Spleen (tissue), 13 donors: ENCODE measurements at places on chromosomes 3 and 15. TPM values are rescaled to one million over a fixed set of nuclear protein-coding genes. Genes with fewer than 3 reads are reported as not detected.

DNA sequence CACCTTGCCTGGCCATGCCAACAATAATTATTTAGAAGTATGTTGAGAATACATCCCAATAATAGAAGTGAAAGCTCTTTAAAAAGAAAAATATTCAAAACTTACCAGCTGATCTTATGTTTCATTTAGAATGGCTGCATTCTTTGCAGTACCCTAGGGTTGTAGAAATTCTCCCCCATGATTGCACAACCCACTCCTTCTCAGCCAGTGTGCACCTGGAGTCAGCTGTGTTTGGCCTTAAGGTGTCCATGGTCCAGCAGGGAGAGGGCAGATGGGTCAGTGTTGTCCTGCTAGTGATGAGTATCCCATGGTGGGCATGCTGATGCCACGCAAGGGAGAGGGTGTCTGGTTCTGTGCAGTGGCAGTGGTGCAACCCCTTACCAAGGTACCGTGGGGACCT, 117.3 kb downstream of the IGF1R start:
- H3K4me3 ChIP-seq, result no peak overlapping the region
- H3K27me3 ChIP-seq, result no peaks in the 10 kb centered on the region
- no peaks in the 10 kb centered on the region for H3K4me1 ChIP-seq
- DNase-seq, result no peak
- no peaks in the 10 kb centered on the region for H3K36me3 ChIP-seq

DNA sequence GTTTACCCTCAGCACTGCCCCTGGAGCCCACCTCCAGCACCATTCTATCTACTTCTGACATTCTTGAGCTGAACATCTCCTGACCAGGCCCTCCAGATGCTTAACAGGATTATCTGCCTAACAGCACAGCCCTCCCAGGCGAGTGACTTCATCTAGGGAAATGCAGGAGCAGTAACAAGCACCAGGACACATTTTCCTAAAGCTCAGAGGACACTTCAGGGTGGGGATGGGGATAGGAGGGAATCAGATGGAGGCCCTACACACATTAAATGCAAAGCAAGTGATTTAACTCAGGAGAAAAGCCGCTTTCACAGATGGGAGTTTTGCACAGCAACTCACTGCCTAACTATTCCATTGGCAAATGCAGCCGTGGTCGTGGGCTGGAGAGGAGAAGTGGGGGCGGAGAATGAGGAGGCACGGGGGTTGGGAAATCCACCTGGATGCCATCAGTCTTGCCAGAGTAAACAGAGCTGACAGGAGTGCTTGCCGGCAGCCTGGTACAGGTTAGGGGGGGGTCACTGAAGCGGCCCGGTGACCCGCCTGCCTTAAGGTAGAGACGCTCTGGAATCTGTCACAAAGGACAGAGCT, 21.3 kb upstream of the BNC1 start:
- H3K36me3 ChIP-seq, result no peaks in the 10 kb centered on the region
- H3K4me3 ChIP-seq, result no peak overlapping the region
- H3K4me1 ChIP-seq, result no peaks in the 10 kb centered on the region

DNA sequence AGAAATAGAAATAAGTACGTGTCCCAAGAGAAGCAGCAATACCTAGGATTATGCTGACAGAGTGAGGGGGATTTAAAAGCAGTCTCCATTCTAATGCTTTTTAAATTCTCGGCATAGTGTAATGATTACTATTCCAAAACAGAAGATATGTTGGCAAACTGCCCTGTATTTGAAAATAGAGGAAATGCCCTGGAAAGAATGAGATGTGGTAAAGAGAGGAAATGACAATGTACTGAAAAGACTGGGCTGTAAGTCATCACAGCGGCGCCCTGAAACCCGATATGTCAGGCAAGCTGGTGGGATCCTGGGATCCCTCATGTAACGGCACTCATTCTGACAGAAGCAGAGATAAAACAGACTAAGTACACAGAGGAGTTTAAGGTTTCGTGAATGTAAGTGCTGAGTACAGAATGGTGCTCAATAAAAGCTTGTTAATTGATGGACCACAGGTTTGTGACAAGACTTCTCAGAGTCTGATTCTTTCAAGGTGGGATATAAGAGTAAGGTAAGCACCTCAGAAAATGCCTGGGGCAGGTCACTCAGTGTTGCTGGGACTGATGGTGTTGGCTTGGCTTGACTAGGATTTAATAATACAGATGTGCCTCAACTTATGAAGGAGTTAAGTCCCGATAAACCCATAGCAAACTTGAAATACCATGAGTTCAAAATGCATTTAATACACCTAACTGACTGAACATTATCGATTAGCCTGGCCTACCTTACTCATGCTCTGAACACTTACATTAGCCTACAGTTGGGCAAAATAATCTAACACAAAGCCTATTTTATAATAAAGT, 91.4 kb downstream of the NFKBIZ start:
- DNase-seq, result peak; percentile 82
- peaks cover 47% of the 10 kb centered on the region for H3K4me1 ChIP-seq
- H3K27me3 ChIP-seq, result no peaks in the 10 kb centered on the region
- peak overlapping the region; percentile 84 for H3K27ac ChIP-seq

DNA sequence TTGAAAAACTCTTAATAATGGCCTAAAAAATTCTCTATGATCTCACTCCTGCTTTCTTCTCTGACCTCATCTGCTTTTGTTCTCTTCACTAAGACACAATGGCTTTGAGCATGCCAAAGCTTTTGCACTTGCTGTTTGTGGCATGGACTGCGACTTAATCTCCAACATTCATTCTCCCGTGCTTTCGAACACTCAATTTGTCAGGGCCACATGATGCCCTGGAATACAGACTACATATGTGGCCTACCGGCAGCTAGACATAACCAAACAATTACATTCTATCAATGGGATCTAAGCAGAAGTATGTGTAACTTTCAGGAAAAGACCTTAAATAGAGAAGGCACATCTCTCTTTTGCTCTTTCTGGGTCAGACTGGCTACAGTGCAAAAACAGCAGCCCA, 506.5 kb downstream of the MAGI1 start:
- H3K27ac ChIP-seq, result no peak overlapping the region
- H3K36me3 ChIP-seq, result no peaks in the 10 kb centered on the region
- DNase-seq, result no peak
- no peaks in the 10 kb centered on the region for H3K27me3 ChIP-seq
- H3K4me1 ChIP-seq, result no peaks in the 10 kb centered on the region

DNA sequence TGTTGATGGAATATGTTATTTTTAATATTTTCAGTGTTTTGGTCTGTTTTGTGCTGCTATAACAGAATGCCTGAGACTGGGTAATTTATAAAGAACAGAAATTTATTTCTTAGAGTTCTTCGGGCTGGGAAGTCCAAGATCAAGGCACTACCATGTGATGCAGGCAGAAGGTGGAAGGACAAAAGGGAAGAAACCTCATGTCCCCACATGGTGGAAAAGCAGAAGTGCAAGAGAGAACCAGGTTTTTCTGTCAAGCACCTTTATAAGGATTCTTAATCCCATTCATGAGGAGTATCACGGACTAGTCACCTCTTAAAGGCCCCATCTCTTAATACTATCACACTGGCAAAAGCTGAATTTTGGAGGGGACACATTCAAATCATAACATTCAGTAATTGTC, 57.9 kb upstream of the EPHB3 start:
- no peaks in the 10 kb centered on the region for H3K27me3 ChIP-seq
- no peaks in the 10 kb centered on the region for H3K36me3 ChIP-seq
- H3K4me1 ChIP-seq, result no peaks in the 10 kb centered on the region
- no peak for DNase-seq

DNA sequence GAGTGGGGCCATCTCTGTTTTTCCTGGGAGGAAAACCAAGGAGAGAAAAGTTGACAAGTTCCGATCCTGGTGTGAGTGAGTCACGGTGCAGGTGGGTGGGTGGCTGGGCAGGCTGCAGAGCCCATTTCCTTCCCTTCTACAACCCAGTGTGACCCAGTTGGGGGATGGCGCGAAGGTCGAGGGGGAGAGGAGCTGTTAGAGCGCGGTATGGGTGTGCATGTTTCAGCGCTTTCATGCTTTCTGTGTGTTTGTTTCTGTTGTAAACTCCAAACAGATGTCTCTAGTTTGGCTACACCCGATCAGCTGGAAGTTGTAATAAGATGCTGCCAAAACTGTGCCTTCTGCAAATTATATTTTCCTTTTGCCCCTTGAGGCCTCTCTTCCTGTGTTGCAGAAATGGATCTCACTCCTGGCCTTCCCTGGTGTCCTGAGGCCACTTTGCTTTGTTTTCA, 3.8 kb downstream of the FAM43A start:
- DNase-seq, result peak; percentile 86
- peaks cover 73% of the 10 kb centered on the region for H3K4me1 ChIP-seq
- H3K27ac ChIP-seq, result peak overlapping the region; percentile 98

- H3K27me3 ChIP-seq, result no peaks in the 10 kb centered on the region
- H3K4me3 ChIP-seq, result no peak overlapping the region
- H3K4me1 ChIP-seq, result peaks cover 17% of the 10 kb centered on the region
- H3K36me3 ChIP-seq, result no peaks in the 10 kb centered on the region
Observed at GRCh38 chr15:70382009-70382749, 284.5 kb upstream of the TLE3 start.

DNA sequence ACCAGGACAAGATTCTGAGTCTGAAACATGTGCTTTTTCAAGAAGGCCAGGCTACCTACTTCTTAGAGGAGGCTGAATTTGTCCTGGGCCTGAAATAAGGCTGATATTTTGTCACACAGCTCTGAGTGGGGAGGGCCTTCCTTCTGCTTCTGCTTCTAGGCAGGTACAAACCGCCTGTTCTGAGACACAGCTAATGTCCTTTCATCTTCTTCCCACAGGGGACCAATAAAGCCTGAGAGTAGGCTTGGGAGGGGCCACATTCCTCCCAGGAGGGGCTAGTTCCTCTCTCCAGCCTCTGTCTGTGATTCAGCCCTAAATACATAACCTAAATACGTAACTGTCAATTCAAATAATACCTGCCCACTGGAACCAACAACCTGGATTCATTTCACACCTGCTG, 34.8 kb downstream of the CRYGS start:
- peaks cover under 1% of the 10 kb centered on the region for H3K27me3 ChIP-seq
- H3K27ac ChIP-seq, result no peak overlapping the region
- no peaks in the 10 kb centered on the region for H3K36me3 ChIP-seq
- peaks cover 1% of the 10 kb centered on the region for H3K4me1 ChIP-seq
- no peak overlapping the region for H3K4me3 ChIP-seq

DNA sequence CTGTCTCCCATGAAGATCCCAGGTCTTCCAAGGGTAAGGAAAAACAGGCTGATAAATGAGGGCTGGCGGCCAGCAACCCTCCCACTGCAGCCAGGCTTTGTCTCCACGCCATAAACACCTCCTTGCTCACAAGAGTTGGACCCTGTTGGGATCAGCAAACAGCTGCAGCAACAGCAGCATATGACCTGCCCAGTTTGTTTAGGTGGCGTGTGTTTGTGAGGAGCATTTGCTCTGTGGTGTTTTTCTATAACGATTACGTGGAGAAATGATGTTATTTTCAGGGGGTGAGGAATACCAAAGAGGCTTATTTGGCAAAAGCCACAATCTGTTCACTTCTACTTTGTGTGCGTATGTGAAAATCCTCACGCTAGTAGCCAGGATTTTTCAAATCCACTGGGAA, 58.5 kb downstream of the RFTN1 start:
- H3K27me3 ChIP-seq, result no peaks in the 10 kb centered on the region
- H3K4me3 ChIP-seq, result no peak overlapping the region
- DNase-seq, result no peak
- peaks cover 30% of the 10 kb centered on the region for H3K4me1 ChIP-seq

- H3K27ac ChIP-seq, result no peak overlapping the region
- no peaks in the 10 kb centered on the region for H3K36me3 ChIP-seq
- peak; percentile 89 for DNase-seq
- peaks cover 12% of the 10 kb centered on the region for H3K4me1 ChIP-seq
- peak overlapping the region; percentile 52 for H3K4me3 ChIP-seq
- no peaks in the 10 kb centered on the region for H3K27me3 ChIP-seq
Observed at GRCh38 chr3:52372822-52373504, 56.8 kb downstream of the DNAH1 start.

- peaks cover 20% of the 10 kb centered on the region for H3K36me3 ChIP-seq
- DNase-seq, result no peak
- H3K27me3 ChIP-seq, result no peaks in the 10 kb centered on the region
- H3K4me1 ChIP-seq, result no peaks in the 10 kb centered on the region
- no peak overlapping the region for H3K27ac ChIP-seq
Observed at GRCh38 chr3:53754325-53754724, 91.9 kb downstream of the CHDH start.

DNA sequence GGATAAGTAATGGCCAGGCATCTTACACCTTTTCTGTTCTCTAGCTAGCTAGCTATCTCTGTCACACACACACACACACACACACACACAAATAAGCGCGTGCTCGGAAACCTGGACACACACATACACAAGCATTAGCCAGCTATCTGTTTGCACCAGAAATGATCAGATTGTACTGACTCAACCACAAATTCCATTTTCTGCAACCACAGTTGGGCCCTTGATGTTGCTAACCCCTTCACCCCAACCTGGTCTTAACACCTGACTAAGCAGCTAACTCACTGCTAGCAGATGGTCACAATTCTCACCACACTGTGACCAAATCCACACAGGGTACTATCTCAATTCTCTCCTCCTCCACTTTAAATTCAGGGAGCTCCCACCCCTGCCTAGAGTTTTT, 183.0 kb upstream of the THBS1 start:
- H3K27me3 ChIP-seq, result no peaks in the 10 kb centered on the region
- H3K4me3 ChIP-seq, result no peak overlapping the region
- no peak for DNase-seq

- no peak overlapping the region for H3K27ac ChIP-seq
- H3K36me3 ChIP-seq, result peaks cover 54% of the 10 kb centered on the region
- no peak for DNase-seq
- H3K4me3 ChIP-seq, result no peak overlapping the region
Observed at GRCh38 chr3:52493232-52494017, 1.7 kb upstream of the STAB1 start.

DNA sequence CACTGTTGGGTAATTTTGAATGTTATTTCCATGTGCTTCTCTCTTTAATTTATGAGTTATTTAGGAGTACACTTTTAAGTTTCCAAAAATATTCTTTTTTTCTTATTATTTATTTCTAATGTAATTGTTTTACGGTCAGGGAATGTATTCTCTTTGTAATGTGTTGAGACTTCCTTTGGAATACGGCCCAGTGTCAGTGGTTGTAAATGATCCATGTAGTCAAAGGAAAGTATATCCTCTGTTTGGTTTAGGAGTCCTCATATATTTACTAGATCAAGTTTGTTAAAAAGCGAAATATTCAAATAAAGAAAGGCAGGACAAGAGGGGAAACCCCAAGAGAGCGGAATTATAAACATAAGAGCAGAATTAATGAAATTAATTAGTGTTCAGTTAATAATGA, 49.0 kb upstream of the ADGRG7 start:
- no peaks in the 10 kb centered on the region for H3K27me3 ChIP-seq
- H3K4me3 ChIP-seq, result no peak overlapping the region
- no peak overlapping the region for H3K27ac ChIP-seq
- H3K36me3 ChIP-seq, result no peaks in the 10 kb centered on the region

GRCh38 chr3:130688697-130689470, 57.7 kb downstream of the PIK3R4 start:
- no peaks in the 10 kb centered on the region for H3K4me1 ChIP-seq
- no peaks in the 10 kb centered on the region for H3K27me3 ChIP-seq
- DNase-seq, result no peak
- no peak overlapping the region for H3K27ac ChIP-seq
- H3K36me3 ChIP-seq, result peaks cover 76% of the 10 kb centered on the region

CIDEC gene
- not detected for total RNA-seq

APOD gene
- 2.3 TPM for total RNA-seq

ROBO2 gene
- total RNA-seq, result 13.1 TPM

C3orf70 gene
- total RNA-seq, result 2.7 TPM

GAP43 gene
- not detected for total RNA-seq

SPATA12 gene
- not detected for total RNA-seq

TM4SF4 gene
- not detected for total RNA-seq

TRIM71 gene
- not detected for total RNA-seq

CCNB2 gene
- 1.5 TPM for total RNA-seq

MYL3 gene
- 3.1 TPM for total RNA-seq

TMCO5A gene
- not detected for total RNA-seq

SV2B gene
- 0.97 TPM for total RNA-seq

B4GALT4 gene
- total RNA-seq, result 13.6 TPM

CACNA1D gene
- 89.3 TPM for total RNA-seq

GOLGA8S gene
- total RNA-seq, result 0.26 TPM
